ENCODE measurements at places on chromosomes 6 and 20. TPM values are rescaled to one million over a fixed set of nuclear protein-coding genes. Genes with fewer than 3 reads are reported as not detected.

DNA sequence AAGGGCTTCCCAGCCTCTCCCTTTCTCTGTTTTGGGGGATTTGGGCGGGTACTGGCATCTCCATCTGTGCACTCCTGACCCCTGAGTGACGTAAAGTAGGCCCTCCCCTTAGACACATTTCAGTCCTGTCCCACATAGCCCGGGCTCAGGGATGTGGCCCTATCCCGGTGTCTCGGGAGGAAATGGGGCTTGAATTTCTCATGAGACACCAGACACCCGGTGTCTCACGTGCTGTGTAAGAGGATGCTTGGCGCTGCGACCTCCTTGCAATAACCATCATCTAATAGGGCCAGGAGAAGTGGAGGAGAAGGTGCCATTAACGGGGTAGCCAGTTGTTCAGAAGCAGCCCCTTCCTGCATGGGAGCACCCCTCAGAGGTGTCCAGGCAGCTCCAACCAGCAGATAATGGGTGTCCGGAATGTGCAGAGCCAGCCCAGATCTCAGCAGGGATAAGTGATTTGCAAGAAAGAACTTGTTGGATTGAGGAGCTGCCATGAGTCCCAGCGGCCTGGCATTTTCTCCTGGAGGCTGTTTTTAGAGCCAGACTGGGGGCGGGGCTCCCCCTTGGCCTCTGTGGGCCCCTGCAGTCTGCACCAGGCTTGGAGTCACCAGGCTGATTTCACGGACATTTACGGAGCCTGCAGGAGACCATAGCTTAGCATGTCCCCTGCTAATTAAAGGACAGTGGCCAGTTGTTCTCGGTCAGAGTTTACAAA lies 372.0 kb downstream of the PREX1 start:
- no peaks in the 10 kb centered on the region for H3K4me1 ChIP-seq
- H3K36me3 ChIP-seq = no peaks in the 10 kb centered on the region
- no peaks in the 10 kb centered on the region for H3K27me3 ChIP-seq

DNA sequence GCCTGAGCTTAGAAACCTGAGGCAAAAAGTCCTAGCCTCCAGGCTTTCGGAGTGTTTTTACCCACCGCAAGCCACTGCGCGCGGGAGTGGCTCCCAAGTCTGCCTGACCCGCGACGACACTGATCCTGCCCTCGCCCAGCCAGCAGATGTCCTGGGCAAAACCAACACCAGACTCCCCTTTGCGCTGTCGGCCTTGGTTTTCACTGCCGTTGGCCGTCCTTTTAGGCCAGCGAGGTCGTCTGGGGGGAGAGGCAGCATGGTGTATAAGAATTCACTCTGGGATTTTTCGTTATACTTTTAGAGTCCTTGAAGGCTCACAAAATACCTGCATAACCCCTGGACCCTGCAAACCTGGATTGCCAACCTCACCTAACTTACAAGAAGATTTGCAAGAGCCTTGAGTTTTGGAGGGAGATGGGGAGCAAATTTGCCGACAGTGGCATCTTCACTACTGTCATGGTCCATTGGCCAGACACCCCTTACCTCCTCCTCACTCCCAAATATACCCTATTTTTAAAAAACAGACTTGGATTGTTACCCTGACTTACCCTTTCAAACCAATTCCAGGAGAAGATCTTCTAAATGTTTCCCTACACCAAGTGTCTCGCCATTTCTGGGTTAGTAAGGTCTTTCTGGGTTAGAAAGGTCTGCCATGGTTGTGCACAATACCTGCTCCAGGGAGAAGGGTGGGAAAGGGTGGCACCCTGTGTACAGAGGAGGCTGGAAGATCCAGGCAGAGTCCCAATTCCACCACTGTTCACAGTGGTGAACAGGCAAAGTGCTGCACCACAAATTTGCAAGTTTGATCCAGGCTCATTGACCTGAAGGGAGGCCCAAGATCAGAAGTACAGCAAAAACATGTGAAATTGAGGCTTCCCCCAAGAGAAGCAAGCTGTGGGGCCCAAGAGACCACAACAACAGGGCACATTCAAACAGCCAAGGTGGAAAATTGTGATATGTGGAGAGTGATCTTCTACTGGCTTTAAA lies 4.4 kb downstream of the FOXA2 start:
- peaks cover 38% of the 10 kb centered on the region for H3K27me3 ChIP-seq
- H3K4me1 ChIP-seq = no peaks in the 10 kb centered on the region
- no peak overlapping the region for H3K4me3 ChIP-seq

- H3K27ac ChIP-seq = no peak overlapping the region
- no peak overlapping the region for H3K4me3 ChIP-seq
- no peak for DNase-seq
- H3K27me3 ChIP-seq = no peaks in the 10 kb centered on the region
Measured at GRCh38 chr6:1144842-1145767, 166.8 kb upstream of the FOXQ1 start.

GRCh38 chr6:14732226-14732843 lies 513.5 kb upstream of the JARID2 start:
- no peak for DNase-seq
- no peak overlapping the region for H3K4me3 ChIP-seq
- no peaks in the 10 kb centered on the region for H3K27me3 ChIP-seq
- no peak overlapping the region for H3K27ac ChIP-seq
- H3K4me1 ChIP-seq = no peaks in the 10 kb centered on the region
- no peaks in the 10 kb centered on the region for H3K36me3 ChIP-seq

- no peaks in the 10 kb centered on the region for H3K27me3 ChIP-seq
- no peaks in the 10 kb centered on the region for H3K4me1 ChIP-seq
- no peak overlapping the region for H3K4me3 ChIP-seq
Measured at GRCh38 chr6:154408891-154409500, 52.4 kb upstream of the IPCEF1 start.

Gene LAMA2
- 3.6 TPM for total RNA-seq

Gene MAP7
- total RNA-seq = 69.4 TPM

Gene TMEM151B
- total RNA-seq = 0.19 TPM
